CD4-positive, alpha-beta T cell treated with Interleukin-6 at 100 ng/mL for 8 hours (primary cell): ENCODE measurements at places on chromosomes 3 and 15.

GRCh38 chr3:39291903-39292329 is 12.1 kb upstream of the CX3CR1 start:
- peak; percentile 66 for DNase-seq

DNA sequence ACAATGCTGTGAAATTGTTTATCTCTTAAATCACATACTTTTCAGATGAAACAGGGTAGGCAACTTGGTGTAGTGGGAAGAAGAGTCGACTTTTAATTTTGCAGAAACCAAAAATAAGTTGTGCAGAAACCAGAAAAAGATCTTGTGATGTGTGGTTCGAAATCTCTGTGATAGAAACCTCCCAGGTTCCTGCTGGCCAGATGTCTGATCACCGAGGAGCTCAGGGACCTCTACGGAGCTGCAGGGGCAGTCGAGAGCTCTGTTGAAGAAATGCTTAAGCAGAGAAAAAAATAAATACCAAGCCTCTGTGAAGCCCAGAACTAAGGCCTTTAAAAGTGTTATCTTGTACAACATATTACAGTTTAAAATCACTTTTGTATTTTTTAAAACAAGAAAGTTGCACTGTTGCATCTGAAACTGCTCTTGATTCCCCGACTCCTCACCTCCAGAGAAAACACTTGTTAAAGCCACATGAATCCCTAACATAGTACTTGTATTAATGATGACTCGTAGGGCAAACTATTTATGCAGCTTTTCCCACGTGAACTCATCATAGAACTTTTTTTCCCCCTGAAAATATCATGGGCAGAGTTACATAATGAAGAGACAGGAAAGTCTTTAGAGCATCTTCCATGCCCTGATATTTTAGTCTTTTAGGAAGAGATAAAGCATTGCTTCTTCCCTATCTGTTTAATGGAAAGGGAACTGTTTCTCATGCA is 51.3 kb downstream of the CCK start:
- DNase-seq = no peak

DNA sequence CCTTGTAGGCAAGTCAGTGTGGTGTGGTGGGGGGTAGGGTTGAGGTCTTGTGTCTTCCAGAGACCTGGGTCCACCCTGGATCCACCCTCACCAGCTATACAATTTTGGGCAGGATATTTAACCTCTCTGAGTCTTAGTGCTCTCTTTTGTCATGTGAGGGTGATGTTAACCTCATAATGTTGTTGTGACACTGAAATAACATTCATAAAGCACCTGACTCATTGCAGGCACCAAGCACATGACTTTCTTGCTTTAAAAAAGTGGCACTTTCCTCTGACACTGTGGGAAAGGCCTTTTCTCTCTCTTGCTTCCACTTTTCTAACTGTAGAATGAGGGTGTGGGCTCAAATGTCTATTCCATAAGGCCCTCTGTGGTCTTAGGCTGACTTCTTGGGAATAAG is 75.5 kb downstream of the SCN10A start:
- DNase-seq = no peak

DNA sequence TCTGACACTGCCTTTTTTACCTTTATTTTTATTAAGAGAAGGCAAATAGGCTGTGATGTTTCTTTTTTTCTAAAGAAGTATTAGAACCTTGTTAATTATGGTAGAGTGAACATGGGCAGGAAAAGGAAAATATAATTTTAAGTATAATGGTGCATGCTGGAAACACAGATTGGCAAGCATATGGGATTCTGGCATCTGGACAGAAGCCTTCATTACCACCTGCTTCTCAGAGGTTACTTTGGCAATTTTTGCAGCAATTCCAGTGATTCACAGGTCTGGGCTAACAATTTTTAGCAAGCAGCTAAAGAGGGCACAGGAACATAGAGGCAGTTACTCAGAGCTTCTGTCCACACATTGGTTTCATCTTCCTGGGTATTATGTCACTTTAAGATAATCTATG is 258.3 kb downstream of the DIPK2A start:
- DNase-seq = no peak

DNA sequence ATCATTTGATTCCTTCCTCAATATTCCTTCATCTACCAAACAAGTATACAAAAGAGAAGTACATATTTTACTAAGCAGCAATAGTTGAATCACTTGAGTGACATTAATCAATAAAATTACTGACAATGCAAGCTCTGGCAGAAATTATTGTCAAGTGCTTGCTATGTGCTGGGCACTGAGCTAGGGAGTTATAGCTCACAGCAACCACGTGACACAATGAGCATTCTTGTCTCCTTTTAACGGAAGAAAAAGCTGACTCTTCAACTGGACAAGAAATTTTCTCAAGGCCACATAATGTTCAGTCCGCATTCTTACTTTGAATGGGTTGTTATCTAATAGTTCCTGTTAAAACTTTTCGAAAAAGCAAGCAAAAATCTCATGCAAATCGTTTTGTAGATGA is 500.1 kb downstream of the PYDC2 start:
- no peak for DNase-seq

DNA sequence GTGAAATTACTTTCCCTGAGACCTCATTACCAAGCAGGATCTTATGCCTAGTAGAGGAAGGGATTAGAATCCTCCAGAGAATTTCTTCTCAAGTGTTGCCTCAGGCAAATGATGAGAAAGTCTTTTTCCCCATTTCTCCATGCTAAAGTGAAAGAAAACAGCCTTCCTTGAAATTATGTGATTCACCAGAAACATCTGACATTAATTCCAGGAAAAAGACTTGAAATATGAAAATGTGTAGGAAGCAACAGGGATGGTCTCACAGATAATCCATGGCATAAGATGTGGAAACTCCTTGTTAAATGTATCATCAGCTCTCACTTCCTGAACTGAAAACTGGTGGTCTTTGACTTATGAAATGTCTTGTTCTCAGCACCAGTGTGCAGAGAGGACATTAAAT is 17.9 kb upstream of the ABI3BP start:
- no peak for DNase-seq

GRCh38 chr3:183213415-183214276 is 39.4 kb upstream of the B3GNT5 start:
- no peak for DNase-seq

- DNase-seq = no peak
Observed at GRCh38 chr3:25037049-25037547, 391.0 kb upstream of the RARB start.

DNA sequence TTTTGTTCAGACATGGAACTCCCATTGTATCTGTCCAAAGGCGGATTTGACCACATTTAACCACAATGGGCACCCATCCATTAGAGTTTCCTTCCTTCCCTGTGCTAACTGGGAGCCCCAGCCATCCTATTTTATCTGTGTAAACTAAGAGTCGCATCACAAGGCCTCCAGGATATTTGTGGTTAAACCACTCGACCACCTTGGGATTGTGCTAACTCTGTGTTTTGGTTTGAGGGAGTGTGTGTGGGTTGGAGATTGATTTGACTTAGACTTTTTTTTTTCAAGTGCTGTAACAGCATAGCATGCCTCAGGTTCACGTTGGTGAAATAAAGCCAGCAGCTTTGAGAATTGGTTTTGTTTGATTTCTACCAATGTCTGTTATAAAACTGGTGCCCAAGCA is 100.4 kb upstream of the TP63 start:
- DNase-seq = no peak

DNA sequence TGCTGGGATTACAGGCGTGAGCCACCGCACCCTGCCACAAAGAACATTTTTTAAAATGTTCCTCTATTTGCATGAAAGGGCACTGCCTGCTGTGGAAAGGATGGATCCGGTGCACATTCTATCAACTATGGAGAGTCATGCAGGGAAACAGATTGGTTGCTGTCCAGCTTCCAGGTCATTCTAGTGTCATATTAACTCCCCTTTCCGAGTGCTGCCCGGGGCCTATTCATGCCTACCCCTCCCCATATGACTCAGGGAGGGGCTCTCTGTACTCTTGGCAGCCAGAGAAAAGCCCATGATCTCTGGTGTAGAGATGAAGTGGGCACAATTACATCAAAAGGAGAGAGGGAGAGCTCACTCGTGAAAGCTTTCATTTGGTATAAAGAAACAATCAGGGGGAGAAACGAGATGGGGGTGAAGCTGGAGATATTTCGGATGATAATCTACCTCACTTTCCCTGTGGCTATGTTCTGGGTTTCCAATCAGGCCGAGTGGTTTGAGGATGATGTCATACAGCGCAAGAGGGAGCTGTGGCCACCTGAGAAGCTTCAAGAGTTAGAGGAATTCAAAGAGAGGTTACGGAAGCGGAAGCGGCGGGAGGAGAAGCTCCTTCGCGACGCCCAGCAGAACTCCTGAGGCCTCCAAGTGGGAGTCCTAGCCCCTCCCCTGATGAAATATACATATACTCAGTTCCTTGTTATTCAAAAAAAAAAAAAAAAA is 16.1 kb upstream of the AHSG start:
- DNase-seq = no peak

DNA sequence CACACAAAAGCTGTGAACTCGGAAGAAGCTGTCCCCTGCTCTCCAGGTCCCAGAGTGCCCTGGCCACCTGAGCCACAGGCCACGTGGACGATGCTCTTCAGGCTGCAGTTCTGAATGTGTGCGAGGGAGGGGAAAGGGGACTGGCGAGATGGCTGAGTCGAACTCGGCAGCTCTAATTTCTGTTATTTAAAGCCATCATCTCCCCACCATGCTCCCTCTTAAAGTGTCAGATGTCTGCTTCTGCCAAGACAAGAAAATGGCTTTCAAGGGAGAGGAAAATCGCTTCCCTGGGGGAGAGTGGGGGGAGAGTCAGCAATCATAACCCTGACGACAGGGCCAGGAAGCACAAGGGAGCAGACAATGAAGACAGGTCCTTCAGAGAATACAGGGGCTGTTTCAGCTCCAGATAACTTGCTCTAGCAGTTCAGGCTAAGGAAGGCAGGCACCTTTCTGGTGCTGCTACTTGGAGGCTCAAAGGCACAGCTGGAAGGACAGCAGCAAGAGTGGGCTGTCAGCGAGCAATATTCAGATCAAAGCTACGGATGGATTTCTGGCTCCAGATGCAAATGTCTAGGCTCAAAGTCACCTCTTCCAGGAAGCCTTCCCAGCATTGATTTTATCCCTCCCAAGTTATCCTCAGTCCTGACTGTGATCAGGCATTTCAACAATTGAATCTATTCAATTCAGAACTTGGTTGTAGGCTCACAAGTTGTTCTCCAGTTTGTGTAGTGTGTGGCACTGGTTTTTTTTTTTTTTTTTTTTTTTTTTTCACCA is 15.5 kb upstream of the CCDC33 start:
- DNase-seq = no peak

- DNase-seq = no peak
Observed at GRCh38 chr3:187719628-187720336, 17.4 kb upstream of the RTP2 start.

GRCh38 chr15:63231706-63232105 is 42.3 kb downstream of the RAB8B start:
- no peak for DNase-seq

- no peak for DNase-seq
Observed at GRCh38 chr3:80116281-80116680, 348.5 kb upstream of the ROBO1 start.

- no peak for DNase-seq
Observed at GRCh38 chr3:81871358-81872155, 110.1 kb upstream of the GBE1 start.

DNA sequence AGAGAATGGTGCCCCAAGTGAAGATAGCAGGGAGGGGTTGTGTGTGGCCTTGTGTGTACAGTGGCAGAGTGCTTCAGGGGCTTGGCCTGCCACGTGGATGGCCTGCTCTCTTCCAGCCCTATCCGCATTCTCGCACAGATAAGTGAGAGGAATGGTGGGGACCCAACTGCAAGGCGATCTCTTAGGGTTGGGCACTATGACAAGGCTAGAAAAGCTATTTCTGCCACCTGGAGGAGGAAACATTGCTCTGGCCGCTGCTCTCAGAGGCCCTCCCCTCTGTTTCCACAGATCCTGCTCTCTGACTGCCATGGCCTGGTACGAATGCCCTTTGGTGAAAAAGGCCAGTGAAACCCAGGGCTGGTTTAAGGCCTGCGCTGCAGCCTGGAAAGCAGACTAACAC is 20.6 kb downstream of the EEFSEC start:
- no peak for DNase-seq

- no peak for DNase-seq
Observed at GRCh38 chr15:50100486-50100885, 18.5 kb downstream of the ATP8B4 start.

- no peak for DNase-seq
Observed at GRCh38 chr3:42498791-42499477, 3.5 kb upstream of the VIPR1 start.
